Stimulated activated CD4-positive, alpha-beta T cell treated with anti-CD3 and anti-CD28 coated beads, Interleukin-1b, Interleukin-23, amount 100 ng/mL, for 48 hours (primary cell): ENCODE measurements at places on chromosomes 12 and 14.

GRCh38 chr12:108270035-108270848 is 68.9 kb downstream of the CMKLR1 start:
- no peak for DNase-seq

DNA sequence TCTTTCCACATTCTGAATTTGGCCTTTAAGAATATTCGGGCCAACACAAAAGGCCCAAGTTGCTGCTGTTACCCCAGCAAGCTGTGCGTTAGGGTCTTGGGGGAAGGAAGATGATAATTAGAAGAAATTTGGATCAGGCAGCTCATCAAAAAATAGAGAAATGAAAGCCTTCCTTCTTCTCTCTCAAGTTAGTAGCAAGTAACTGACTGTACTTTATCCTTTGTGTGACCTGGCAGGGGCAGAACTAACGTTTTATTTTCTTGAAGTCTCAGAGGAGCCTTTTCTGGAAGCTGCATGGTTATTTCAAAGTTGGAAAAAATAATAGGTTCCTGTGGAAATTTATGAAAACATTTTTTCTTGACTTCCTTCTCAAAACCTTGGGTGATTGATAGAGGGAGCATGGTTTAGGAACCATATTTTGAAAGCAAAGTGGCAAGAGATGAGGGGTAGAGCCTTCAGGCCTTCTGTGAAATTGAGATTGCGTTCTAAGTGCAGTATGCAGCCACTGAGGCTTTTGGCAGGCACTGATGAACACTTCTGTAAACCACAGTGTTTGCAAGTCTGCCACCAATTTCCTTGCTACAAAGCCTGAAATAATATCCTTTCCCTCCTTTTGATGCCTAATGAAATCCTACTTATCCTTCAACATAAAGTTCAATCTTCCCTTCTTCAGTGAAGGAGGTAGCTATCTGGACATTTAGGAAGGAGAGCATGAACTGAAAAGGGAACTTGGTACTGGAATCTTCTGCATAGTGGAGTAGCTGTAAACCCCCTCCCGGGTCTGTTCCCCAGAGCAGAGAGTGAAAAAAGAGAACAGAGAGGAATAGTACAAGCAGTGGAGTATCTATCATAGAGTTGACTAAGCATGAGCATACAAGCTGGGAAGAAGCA is 123.2 kb downstream of the FGD4 start:
- DNase-seq: no peak

DNA sequence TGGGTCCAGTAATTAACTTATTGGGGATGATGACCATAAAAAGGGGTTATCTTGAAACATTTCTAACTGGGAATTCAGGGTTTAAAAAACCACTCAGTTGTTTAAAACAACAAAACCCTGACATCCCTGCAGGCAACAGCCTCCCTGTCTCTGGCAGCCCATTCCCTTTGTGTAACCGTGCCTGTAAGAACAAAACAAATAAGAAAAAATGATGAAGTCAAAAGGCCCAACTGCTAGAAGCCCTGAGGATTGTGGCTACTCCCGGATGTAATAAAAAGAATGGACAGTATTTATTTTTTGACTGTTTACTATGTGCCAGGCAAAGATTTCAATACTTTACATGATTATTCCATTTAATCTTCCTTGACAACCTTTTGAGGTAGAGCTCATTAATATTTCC is 75.3 kb downstream of the TMCC3 start:
- no peak for DNase-seq

GRCh38 chr14:26289891-26290486 is 307.8 kb downstream of the NOVA1 start:
- no peak for DNase-seq

DNA sequence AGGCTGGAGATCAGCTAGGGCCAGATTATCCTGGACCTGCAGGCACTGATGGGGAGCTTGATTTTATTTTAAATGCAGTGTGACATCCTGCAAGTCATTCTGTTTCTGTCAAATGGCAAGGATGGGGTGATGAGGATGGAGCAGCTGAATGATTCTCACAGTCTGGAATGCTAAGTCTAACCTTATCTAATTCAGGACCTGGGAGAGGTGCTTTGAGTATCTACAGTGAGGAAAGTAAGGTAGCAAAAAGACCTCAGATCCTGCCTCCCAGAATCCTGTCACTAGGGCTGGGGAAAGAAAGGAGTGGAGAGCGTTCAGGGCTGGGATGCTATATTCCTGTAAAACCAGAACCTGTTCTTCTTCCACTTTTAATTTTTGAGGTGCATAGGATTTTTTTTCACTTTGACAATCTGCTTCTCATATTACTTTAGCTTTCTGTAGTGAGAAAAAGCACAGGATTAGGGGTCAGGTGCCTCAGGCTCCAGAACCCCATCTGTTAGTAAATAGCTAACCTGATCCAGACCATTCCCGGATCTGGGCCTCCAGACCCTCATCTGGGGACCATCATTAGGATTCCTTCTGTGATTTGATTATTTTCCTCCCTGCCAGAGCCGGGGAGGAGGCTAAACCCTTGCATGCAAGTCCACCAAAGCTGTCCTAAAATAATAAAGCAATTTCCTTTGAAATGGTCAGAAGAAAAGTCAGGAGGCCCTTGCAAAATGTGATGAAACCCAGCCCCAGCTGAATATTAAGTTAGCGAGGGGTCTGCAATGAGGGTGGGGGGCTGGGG is 54.7 kb downstream of the ASCL1 start:
- DNase-seq: no peak

DNA sequence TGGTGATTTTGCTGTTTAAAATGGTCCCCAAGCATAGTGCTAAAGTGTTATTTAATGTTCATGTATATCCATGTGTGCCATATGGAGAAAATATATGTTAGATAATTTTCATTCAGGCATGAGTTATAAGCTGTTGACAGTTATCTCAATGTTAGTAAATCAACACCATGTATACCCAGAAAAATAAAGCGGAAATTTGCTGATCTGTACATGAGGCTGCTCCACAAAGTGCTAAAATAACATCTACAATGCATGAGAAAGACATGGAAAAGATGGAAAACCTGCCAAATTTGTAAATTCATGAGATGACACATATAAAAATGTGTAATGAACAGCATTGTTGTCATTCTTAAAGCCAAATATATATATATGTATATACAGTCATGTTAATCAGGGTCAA is 1199.2 kb downstream of the FSCB start:
- no peak for DNase-seq

GRCh38 chr14:34931206-34931605 is 51.6 kb upstream of the SRP54 start:
- peak; percentile 5 for DNase-seq

DNA sequence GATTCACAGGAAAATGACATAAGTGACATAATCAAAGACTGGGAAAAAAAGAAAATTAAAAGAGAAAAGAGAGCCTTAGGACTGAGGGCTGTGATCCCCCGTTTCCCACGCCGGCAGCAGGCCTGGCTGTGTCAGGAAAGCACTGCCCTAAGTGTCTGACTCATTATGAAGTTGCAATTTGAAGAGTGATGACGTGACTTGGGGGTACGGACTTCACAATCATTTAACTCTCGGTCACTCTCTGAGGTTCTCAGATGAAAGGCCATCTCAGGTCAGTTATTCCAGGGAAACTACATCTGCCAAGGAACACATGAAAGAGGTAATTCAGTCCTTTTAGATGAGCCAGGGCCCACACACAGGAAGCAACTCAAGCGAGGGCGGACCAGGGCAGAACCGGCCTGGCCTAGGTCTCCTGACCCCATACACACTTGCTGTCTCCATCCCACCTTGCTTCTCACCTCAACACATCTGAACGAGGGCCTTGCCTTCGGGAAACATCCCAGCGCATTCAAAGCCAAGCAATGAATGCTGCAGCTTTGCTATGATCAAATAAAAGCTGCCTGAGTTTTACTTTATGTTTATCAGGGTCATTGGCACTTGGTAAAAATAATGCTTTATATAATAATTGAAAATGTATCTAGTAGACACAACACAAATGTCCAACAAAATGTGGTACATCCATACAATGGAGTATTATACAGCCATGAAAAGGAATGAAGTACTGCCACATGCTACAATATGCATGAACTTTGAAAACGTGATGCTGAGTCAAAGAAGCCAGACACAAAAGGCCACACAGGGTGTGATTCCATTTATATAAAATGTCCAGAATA is 2.7 kb downstream of the SSH1 start:
- DNase-seq: no peak

DNA sequence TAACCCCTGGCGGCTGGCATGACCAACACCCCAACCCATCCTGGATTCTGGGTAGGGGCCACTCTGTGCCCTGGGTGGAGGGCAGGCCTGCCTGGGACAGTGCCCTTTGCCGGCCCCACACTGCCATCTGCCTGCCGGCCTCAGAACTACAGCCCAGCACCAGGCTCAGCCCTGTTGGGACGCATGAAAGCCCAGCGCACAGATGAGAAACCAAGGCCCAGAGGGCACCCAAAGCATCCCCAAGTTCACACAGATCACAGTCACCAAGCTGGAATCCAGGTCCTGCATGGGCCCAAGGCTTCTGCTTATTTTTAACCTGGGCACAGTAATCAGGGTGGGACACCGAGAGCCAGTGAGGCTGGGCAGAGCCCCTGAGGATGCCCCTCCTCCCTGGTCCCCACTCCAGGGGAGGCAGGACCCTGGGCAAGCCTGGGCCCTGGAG is 26.2 kb downstream of the RFLNA start:
- peak; percentile 64 for DNase-seq

DNA sequence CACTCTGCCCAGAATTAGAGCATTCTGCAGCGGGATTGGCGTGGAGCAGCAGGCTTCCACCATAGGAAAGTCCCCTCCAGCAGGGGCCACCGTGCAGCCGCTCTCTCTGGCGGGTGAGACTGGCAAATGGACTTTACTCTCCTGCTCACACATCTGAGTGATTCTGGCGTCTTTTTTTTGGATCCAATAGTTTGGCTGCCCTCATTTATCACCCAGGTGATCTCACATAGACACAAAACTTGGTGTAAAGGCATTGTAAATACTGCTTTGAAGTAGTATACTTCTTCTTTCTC is 130.3 kb downstream of the TGFB3 start:
- DNase-seq: no peak

GRCh38 chr12:128916425-128916824 is 63.1 kb downstream of the GLT1D1 start:
- no peak for DNase-seq

- peak; percentile 58 for DNase-seq
Measured at GRCh38 chr12:13278249-13278787, 81.8 kb downstream of the EMP1 start.

DNA sequence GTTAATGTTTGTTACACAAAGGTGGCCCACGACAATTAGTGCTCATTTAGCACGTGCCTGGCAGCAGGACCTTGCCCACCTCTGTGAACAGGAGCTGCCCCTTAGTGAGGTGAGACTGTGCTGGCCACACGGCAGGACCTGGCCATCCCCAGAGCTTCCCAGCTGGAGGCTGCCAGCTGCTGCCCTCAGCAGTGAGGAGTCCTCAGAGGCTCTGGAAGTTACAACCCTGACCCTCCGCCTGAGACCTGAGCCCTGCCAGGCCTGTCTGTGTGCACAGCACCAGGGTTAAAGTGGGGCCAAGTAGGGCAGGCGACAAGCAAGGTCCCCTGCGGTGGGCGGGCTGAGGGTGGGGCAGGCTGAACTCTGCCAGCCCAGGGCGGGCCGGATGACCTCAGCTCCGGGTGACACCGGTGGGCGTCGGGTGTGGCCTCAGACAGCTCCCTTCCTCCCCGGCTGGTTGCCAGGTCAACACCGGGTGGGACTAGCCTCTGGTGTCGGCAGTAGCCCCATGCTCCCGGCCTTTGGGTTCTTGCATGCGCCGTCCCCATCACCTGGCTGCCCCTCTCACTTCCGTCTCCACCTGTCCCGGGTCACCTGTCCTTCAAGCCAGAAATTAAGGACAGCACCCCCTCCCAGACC is 9.2 kb upstream of the LBHD2 start:
- no peak for DNase-seq

- no peak for DNase-seq
Measured at GRCh38 chr12:64286521-64286920, 64.4 kb upstream of the KICS2 start.

GRCh38 chr12:92562063-92562734 is 140.6 kb upstream of the PLEKHG7 start:
- DNase-seq: no peak

GRCh38 chr12:113108308-113108707 is 27.3 kb downstream of the RASAL1 start:
- no peak for DNase-seq

- DNase-seq: no peak
Measured at GRCh38 chr12:26269562-26270284, 74.3 kb downstream of the SSPN start.

- DNase-seq: peak; percentile 16
Measured at GRCh38 chr12:107610021-107610859, 75.4 kb upstream of the PWP1 start.

- no peak for DNase-seq
Measured at GRCh38 chr14:99524804-99525698, 43.8 kb downstream of the CCNK start.

GRCh38 chr12:97923546-97923945 is 460.9 kb downstream of the RMST start:
- no peak for DNase-seq

DNA sequence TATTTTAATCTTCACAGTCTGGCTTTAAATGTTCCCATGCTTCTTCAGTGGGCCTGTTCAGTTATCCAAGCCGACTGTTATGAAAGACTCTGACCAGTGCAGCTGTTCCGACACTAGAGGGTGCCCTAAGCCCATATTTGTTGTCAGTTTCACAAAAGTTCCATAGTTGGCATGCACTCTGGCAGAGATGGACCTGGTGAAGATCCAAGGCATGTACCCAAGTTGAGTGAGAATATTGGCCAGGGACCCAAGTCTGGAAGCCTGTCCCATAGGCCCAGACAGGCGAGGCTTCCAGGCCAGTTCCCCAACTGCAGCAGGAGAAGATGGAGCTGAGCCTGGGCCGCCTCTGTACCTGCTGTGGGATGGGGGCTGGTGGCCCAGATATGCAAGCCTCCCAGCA is 27.4 kb upstream of the GUCY2C start:
- peak; percentile 39 for DNase-seq
